ENCODE measurements at places on chromosomes 16 and 17.

DNA sequence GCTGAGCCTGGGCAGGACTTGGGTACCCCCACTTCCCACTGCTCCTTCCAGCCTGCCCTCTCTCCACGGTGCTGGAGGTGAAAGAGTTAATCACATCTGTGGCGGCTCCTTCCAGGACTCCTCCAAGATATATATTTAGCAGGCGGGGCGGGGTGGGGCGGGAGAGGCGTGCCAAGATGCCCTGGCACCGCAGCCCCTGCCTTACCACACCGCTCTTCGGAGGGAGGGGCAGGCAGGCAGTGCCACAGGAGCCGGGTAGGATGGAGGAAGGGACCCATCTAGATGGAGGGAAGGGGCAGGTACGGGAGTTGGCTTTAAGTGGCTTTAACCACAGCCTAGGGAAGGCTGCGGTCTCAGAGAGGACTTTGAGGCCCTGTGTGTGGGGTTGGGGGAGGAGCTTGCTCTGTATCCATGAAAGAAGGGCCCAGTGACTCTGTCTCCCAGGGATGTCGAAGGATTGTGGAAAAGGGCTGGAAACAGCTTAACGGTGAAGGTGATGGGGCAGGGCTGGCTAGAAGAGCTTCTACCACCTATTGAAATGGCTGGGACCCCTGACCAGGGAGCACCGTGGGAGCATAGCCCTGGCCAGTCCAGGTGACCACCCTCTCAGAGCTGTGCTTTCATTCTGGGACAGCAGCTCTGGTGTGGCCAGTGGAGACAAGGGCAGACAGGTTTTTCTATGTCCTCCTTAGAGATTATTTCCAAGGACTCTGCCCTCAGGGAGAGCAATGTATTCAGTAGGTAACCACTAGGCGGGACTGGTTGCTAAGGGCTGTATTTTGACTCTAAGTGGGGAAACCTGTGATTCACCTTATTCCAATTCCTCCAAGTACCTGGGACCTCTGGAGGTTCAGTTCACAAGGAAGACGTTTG is 13.0 kb downstream of the GPR142 start:
- no peak for DNase-seq

GRCh38 chr17:32555611-32556310 is 69.0 kb downstream of the CDK5R1 start:
- DNase-seq: no peak

- DNase-seq: no peak
Measured at GRCh38 chr16:21590287-21590686, 9.1 kb upstream of the METTL9 start.

GRCh38 chr17:3295632-3296031 is 2.5 kb downstream of the OR3A1 start:
- DNase-seq: no peak

- DNase-seq: no peak
Measured at GRCh38 chr17:63853260-63853659, 10.8 kb upstream of the SMARCD2 start.
